ENCODE measurements at places on chromosomes 4 and X.

GRCh38 chrX:150849486-150849885 lies 49.0 kb downstream of the CD99L2 start:
- no peak for DNase-seq

GRCh38 chr4:15992167-15992485 lies 29.2 kb upstream of the FGFBP2 start:
- DNase-seq, result no peak

- no peak for DNase-seq
These were observed 52.5 kb downstream of the LNX1 start for GRCh38 chr4:53538756-53539155.

- no peak for DNase-seq
These were observed 53.7 kb downstream of the ANAPC10 start for GRCh38 chr4:145044341-145044740.

DNA sequence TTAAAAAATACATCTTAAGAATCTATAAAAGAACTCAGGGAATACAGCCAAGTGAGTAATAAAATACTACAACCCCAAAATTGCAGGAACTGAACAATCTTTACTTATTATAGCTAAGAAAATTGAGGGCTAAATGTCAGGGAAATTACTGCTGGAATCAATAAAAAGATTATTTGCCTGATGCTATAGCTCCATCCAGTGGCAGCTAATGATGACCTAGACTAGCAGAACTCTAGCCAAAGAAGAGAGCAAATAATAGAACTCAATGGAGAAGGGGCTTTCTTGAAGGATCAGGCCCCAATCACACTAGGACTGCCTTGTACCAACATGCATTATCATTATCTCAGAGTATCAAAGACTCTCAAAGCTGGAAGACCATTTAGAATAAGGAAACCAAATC lies 85.0 kb upstream of the FAM241A start:
- no peak for DNase-seq

GRCh38 chr4:2361366-2362265 lies 56.8 kb downstream of the ZFYVE28 start:
- DNase-seq, result no peak
